ENCODE measurements at places on chromosomes 1 and 21. TPM values are rescaled to one million over a fixed set of nuclear protein-coding genes. Genes with fewer than 3 reads are reported as not detected.

- no peak for DNase-seq
- H3K4me3 ChIP-seq, result no peak overlapping the region
- no peaks in the 10 kb centered on the region for H3K27me3 ChIP-seq
- no peaks in the 10 kb centered on the region for H3K36me3 ChIP-seq
Measured at GRCh38 chr1:173241528-173242347, 34.6 kb upstream of the TNFSF4 start.

GRCh38 chr1:33984906-33985565 is 121.2 kb downstream of the HMGB4 start:
- H3K27me3 ChIP-seq, result no peaks in the 10 kb centered on the region
- no peak overlapping the region for H3K27ac ChIP-seq
- DNase-seq, result no peak
- H3K36me3 ChIP-seq, result no peaks in the 10 kb centered on the region
- H3K4me1 ChIP-seq, result no peaks in the 10 kb centered on the region

- no peaks in the 10 kb centered on the region for H3K27me3 ChIP-seq
- no peak overlapping the region for H3K4me3 ChIP-seq
- no peaks in the 10 kb centered on the region for H3K4me1 ChIP-seq
- no peak for DNase-seq
Measured at GRCh38 chr1:212496682-212497081, 64.0 kb downstream of the NENF start.

DNA sequence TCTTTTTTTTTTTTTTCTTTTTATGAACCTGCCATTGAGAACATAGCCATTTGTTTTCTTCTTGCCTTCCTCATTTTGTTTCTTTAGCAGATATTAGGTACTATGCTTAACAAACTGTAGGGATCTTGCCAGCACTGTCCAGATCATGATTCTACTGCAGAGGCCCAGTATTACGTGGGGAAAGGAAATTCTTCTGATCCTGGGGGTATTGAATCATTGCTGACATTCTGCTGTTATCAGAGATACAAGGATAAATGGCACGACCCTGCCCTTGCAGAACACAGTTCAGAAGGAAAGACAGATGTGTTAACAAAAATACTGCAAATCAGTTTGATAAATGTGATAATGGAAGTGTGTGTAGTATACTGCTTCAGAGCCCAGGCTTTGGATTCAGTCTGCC is 56.2 kb downstream of the BTBD8 start:
- H3K27ac ChIP-seq, result no peak overlapping the region
- H3K27me3 ChIP-seq, result no peaks in the 10 kb centered on the region
- H3K4me1 ChIP-seq, result no peaks in the 10 kb centered on the region
- H3K4me3 ChIP-seq, result no peak overlapping the region

GRCh38 chr1:31127266-31127665 is 61.7 kb upstream of the PUM1 start:
- H3K36me3 ChIP-seq, result no peaks in the 10 kb centered on the region
- no peaks in the 10 kb centered on the region for H3K27me3 ChIP-seq
- no peak overlapping the region for H3K4me3 ChIP-seq
- no peak overlapping the region for H3K27ac ChIP-seq
- H3K4me1 ChIP-seq, result no peaks in the 10 kb centered on the region

GRCh38 chr1:228013935-228014930 is 7.4 kb downstream of the WNT3A start:
- H3K4me1 ChIP-seq, result no peaks in the 10 kb centered on the region
- no peak overlapping the region for H3K27ac ChIP-seq
- H3K27me3 ChIP-seq, result no peaks in the 10 kb centered on the region
- no peak for DNase-seq
- no peaks in the 10 kb centered on the region for H3K36me3 ChIP-seq

DNA sequence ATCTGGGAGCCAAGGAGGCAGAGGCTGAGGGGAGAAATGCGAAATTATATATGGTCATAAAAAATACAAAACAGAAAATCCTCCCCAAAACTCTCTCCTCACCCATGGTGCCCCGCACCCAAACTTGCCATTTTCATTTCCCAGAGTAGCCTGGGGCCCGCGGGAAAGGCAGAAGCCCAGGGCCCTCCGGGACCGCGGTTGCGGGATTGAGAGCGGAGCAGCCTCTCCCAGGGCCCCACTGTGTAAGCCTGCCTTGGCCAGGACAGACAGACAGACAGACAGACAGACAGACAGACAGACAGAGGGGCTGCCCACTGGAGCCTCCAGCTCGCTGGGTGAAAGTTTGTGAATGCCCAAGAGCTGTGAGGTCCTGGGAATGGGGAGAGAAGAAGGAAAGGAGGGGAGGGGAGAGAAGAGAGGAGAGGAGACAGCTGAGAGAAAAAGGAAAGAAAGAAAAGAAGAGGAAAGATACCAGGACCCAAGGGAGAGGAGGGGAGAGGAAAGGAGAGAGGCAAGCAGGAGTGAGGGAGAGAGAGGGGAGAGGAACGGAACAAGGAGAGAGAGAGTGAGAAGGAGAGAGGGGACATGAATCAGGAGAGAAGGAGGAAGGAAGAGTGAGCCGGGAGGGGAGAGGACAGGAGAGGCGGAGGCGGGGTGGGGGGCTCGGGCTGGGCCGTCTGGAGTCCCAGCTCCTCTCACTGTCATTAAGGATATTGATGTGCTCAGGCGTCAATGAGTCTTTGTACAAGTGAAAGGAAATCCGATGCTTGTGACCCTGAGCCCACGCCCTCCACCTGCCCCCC is 69.3 kb upstream of the CASZ1 start:
- H3K27me3 ChIP-seq, result peaks cover 11% of the 10 kb centered on the region
- H3K36me3 ChIP-seq, result no peaks in the 10 kb centered on the region
- H3K27ac ChIP-seq, result no peak overlapping the region
- peaks cover 11% of the 10 kb centered on the region for H3K4me1 ChIP-seq

GRCh38 chr1:226597616-226598454 is 49.3 kb downstream of the STUM start:
- H3K27me3 ChIP-seq, result no peaks in the 10 kb centered on the region
- no peaks in the 10 kb centered on the region for H3K4me1 ChIP-seq
- no peak overlapping the region for H3K4me3 ChIP-seq

DNA sequence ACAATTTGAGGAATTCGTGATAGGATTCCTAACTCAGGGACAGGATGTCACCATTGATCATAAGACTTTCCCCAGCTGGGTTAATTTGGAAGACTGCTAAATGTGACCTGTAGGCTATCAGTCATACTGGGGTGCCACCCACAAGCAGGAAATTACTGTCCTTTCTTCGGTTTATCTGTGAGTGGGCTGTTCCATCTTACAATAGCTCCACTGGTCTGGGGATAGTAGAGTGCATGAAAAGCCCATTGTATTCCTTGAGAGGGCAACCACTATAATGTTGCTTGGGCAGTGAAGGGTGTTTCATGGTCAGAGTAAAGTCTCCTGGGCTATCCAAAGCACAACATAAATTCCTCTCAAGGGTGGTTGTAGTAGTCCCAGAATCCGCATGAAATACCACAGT is 1523.0 kb upstream of the B3GALT2 start:
- H3K27ac ChIP-seq, result no peak overlapping the region
- H3K36me3 ChIP-seq, result no peaks in the 10 kb centered on the region
- no peaks in the 10 kb centered on the region for H3K27me3 ChIP-seq
- no peak for DNase-seq

- no peaks in the 10 kb centered on the region for H3K27me3 ChIP-seq
- H3K36me3 ChIP-seq, result peaks cover 11% of the 10 kb centered on the region
- no peak overlapping the region for H3K4me3 ChIP-seq
- H3K4me1 ChIP-seq, result peaks cover 19% of the 10 kb centered on the region
- H3K27ac ChIP-seq, result no peak overlapping the region
- no peak for DNase-seq
Measured at GRCh38 chr1:54380290-54380882, 25.8 kb downstream of the SSBP3 start.

GRCh38 chr1:101977266-101977665 is 19.5 kb downstream of the OLFM3 start:
- no peaks in the 10 kb centered on the region for H3K36me3 ChIP-seq
- H3K27me3 ChIP-seq, result no peaks in the 10 kb centered on the region
- DNase-seq, result no peak
- no peaks in the 10 kb centered on the region for H3K4me1 ChIP-seq
- H3K4me3 ChIP-seq, result no peak overlapping the region

GRCh38 chr1:151013518-151013917 is 5.3 kb downstream of the PRUNE1 start:
- no peak for DNase-seq
- no peaks in the 10 kb centered on the region for H3K27me3 ChIP-seq
- H3K36me3 ChIP-seq, result peaks cover 4% of the 10 kb centered on the region

DNA sequence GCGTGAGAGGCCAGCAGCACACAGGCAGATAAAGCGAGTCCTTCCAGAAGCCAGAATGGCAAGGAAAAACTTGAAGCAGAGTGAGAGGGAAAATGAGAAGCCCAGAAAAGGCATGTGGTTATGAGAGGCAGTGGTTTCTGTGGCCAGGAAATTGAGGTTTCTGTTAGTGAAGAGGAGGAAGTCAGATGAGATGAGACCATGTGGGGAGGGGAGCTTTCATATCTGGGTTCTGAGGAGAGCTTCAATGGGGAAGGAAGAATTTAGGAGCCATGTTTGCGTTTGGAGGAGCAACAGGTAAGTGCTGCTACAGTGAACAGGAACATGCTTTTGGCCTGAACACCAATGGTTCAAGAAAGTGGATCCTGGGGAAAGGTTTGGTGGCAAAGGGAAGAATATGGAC is 6.1 kb upstream of the CD1A start:
- DNase-seq, result no peak
- H3K27ac ChIP-seq, result no peak overlapping the region
- H3K27me3 ChIP-seq, result peaks cover 5% of the 10 kb centered on the region
- peaks cover 18% of the 10 kb centered on the region for H3K4me1 ChIP-seq
- H3K4me3 ChIP-seq, result peak overlapping the region; percentile 41

- no peak overlapping the region for H3K27ac ChIP-seq
- H3K4me3 ChIP-seq, result no peak overlapping the region
- DNase-seq, result no peak
- H3K36me3 ChIP-seq, result no peaks in the 10 kb centered on the region
- H3K27me3 ChIP-seq, result no peaks in the 10 kb centered on the region
Measured at GRCh38 chr1:234170067-234170466, 203.2 kb upstream of the COA6 start.

GRCh38 chr1:56409112-56409691 is 170.2 kb downstream of the PLPP3 start:
- no peaks in the 10 kb centered on the region for H3K27me3 ChIP-seq
- H3K36me3 ChIP-seq, result no peaks in the 10 kb centered on the region
- DNase-seq, result no peak
- H3K27ac ChIP-seq, result no peak overlapping the region

- peaks cover 3% of the 10 kb centered on the region for H3K27me3 ChIP-seq
- H3K36me3 ChIP-seq, result no peaks in the 10 kb centered on the region
- H3K4me3 ChIP-seq, result no peak overlapping the region
- no peak overlapping the region for H3K27ac ChIP-seq
Measured at GRCh38 chr1:185042737-185043136, 2.6 kb upstream of the RNF2 start.

GRCh38 chr1:234212764-234213657 is 160.2 kb upstream of the COA6 start:
- H3K4me3 ChIP-seq, result no peak overlapping the region
- H3K36me3 ChIP-seq, result no peaks in the 10 kb centered on the region
- no peak overlapping the region for H3K27ac ChIP-seq
- peaks cover 31% of the 10 kb centered on the region for H3K4me1 ChIP-seq

DNA sequence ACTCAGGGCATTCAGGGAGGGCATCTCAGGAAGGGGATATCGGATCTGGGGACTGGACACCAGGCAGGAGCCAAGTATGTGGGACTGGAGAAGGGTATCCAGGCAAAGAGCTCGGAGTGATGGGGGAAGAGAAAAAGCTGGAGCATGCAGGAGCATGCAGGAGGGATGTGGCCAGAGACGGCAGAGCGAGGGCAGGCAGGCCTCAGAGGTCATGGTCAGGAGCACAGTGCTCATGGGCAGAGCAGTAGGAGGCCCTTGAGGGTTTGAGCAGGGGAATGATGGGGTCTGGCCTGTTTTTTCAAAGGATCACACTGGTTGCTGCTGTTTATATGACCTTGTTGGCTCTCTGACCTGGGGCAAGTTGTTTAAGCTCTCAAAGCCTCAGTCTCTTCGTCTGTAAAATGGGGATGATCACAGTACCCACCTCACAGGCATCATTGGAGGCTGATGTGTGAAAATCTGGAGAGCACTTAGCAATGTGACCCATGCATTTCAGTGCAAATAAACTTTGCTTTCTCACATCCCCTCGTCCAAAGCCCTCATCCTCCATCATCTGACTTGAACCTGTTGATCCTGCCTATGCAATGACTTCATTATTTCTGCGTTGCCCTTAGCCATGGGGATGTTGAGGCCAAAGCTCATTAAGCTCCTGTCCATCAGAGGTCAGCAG is 273.1 kb downstream of the MATN1 start:
- no peak for DNase-seq
- H3K4me3 ChIP-seq, result no peak overlapping the region
- H3K36me3 ChIP-seq, result no peaks in the 10 kb centered on the region
- H3K27ac ChIP-seq, result no peak overlapping the region
- H3K4me1 ChIP-seq, result no peaks in the 10 kb centered on the region

- no peaks in the 10 kb centered on the region for H3K4me1 ChIP-seq
- H3K36me3 ChIP-seq, result no peaks in the 10 kb centered on the region
- DNase-seq, result no peak
- H3K27me3 ChIP-seq, result no peaks in the 10 kb centered on the region
Measured at GRCh38 chr1:201358596-201358995, 18.9 kb downstream of the TNNT2 start.

DNA sequence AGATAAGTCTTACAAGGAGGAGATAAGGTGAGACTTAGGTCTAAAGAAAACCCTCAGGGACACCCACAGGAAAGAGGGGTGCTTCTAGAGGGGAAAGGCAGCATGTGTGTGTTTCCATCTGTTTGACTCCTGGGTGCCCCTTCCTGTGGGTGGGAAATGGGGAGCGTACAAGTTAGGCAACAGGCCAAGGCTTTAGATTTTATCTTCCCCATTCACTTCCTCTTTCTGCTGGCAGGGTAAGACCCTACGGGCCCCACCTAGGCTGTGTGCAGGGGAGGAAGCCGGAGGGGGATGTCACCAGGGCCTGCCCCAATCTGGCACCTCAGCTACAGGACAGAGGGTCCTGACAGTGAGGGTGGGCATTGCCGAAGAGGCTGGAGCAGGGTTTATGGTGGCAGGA is 2.5 kb upstream of the OLIG1 start:
- no peak for DNase-seq
- H3K27me3 ChIP-seq, result peaks cover 37% of the 10 kb centered on the region
- no peak overlapping the region for H3K4me3 ChIP-seq
- H3K4me1 ChIP-seq, result peaks cover 22% of the 10 kb centered on the region

- peak overlapping the region; percentile 71 for H3K4me3 ChIP-seq
- H3K27ac ChIP-seq, result peak overlapping the region; percentile 41
- no peaks in the 10 kb centered on the region for H3K36me3 ChIP-seq
- peak; percentile 9 for DNase-seq
- H3K27me3 ChIP-seq, result no peaks in the 10 kb centered on the region
- peaks cover 33% of the 10 kb centered on the region for H3K4me1 ChIP-seq
Measured at GRCh38 chr1:231625975-231626534, 535 bp upstream of the DISC1 start.

GRCh38 chr1:226562989-226563388 is 14.4 kb downstream of the STUM start:
- no peak for DNase-seq
- no peak overlapping the region for H3K4me3 ChIP-seq
- H3K27ac ChIP-seq, result no peak overlapping the region

Gene PLCH2
- total RNA-seq, result 43.4 TPM

Gene DPYD
- total RNA-seq, result 87.3 TPM

Gene SFT2D2
- 72.2 TPM for total RNA-seq

Gene NUP210L
- 0.10 TPM for total RNA-seq

Gene C1orf185
- not detected for total RNA-seq

Gene CACNA1E
- total RNA-seq, result not detected

All from CD4-positive, CD25-positive, alpha-beta regulatory T cell (primary cell).